ENCODE measurements at places on chromosomes 5 and 9.

DNA sequence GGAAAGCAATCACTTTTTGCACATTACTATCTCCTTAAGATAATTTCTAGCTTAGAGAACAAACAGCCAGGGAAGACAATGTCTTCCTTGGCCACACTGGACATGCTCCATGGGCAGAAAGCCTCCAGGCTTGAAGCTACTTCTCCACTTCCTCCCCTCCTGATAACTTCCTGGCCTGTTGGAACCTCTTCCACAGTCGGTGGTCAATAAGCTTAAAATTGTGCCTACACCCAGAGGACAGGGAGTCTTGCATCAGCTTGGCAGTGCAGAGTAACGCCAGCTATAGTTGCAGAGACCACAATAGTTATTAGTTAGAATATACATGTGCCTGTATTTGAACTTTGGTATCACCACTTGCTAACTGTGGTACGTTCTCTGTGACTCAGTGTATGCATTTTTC, 58.1 kb upstream of the ABCA1 start:
- DNase-seq = no peak

DNA sequence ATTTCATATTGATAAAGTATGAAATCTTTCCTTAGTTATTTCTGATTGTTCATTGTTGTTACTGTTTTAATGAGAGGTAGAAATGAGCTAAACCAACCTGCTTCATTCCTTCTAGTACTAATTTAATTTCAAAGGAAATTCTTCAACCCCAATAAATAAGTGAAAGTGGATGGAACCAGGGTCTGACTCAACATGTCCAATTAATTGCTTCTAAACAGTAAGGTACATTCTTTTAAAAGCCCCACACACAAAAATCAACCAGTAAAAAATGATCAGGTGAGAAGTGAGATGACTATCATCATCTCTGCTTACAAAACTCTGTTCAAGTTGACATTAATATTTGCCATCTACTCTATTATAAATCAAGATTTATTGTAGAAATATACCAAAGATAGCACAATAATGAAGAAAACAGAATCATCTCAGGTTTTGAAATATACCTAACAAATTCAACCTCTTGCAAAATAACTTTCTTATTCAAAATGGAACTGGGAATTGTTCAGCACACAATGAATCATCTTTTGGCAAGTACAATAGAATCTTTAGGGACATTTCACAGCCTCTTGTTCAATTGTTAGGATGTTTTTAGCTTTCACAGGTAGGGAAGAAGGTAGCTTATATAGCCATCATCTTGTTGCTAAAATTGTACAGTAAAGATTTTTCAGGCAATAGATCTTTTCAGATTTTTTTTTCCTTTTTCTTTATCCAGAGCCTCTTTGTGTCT, 114.5 kb downstream of the RPS23 start:
- DNase-seq = no peak

DNA sequence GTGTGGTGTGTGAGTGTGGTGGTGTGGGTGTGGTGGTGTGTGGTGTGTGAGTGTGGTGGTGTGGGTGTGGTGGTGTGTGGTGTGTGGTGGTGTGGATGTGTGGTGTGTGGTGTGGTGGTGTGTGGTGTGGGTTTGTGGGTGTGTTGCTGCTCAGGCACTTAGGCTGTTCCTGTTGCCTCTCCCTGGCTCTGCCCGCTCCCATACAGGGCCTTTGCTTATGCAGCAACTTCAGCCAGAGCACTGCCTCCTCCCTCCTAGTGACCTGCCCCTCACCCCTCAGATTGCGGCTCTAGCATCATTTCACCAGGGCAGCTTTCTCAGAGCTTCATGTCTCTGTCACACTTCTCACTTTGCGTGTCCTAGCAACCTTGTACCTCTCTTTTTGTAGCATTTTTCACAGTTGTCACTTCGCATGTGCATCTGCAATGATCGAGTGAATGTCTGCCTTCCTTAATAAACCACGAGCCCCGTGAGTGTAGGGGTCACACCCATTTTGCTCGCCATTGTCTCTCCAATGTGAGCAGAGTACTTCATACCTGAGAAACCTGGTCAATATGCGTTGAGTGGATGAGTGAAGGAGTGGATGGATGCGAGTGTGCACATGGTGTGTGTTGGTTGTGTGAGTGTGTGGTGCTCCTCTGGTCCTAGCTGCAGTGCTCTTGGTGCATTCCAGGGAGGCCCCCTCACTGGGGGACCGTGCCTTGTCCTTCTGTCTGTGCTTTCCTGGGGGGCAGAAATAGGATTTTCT, 167.9 kb upstream of the PANK3 start:
- DNase-seq = no peak

GRCh38 chr9:23830929-23831730, 5.1 kb upstream of the ELAVL2 start:
- no peak for DNase-seq

GRCh38 chr5:163434401-163434866, 3.0 kb upstream of the CCNG1 start:
- no peak for DNase-seq

DNA sequence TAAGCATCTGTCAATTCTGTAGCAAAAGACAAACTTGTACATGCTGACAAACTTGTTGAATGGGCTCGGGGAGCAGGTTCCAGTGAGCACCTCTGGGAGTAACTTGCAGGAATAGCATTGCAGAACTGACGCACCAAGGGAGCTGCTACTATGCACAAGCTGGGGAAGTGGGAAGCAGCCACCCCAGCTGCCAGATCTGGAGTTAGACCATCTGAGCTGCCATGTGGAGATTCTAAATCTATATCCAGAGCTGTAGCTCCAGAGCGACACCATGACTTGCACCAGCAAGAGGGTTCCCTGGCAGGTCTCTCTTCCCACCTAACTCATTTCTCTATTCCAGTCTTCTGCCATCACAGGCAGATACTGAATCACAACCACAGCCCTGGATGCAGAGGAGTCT, 346.0 kb upstream of the PANK3 start:
- no peak for DNase-seq

- no peak for DNase-seq
Observed at GRCh38 chr5:58764199-58764598, 181.3 kb downstream of the RAB3C start.

DNA sequence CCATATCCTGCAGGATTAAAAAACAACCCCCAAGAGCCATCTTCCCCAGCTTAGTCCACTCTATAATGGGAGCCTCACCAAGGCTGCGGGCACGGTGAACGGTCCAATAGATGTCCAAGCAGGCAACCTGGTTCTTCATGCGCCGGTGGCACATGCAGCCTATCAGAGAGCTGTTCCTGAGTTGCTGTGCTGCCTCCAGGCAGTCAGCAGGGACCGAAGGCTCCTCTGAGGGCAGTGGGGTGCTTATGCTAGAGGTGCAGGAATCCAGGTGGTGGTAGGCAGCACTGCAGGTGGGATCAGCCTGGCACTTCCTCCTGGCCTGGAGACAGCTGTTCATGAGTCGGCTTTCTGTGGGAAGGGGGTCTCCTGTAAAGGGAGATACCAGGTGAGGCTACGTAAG, 10.2 kb downstream of the GFRA3 start:
- no peak for DNase-seq

DNA sequence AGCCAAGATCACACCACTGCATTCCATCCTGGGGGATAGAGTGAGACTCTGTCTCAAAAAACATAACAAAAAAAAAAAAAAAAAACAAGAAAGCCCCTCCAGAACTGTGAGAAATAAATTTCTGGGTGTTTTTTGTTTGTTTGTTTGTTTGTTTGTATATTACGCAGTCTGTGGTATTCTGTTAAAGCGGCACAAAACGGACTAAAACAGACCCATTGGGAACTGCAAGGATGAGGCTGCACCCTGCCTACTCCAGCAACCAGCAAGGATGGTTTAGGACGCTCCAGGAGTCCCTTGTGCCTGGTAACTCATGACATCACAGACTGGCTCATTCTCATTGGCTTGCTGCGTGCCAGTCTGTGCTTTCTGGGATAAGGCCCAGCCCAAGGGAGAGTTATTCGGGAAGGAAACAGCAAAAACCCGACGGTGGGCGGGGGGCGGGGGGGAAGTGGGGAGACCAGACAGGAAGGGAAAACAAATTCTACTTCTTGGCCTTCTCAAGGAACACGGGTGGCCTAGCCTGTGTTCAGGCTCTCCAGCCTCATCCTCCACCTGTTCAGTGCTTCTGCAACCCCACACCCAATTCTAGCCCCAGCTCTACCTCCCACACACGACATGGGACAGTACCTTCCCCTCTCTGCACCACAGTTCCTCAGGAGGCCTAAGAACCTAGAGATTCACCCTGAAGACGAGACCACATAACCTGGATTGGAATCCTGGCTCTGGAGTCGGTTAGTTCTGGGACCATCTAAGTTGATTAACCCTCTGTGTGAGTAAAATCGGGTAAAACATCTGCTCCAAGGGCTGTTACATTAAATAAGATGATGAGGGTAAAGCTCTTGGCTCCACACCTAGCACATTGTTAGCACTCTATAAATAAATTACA, 2.8 kb downstream of the CD74 start:
- no peak for DNase-seq

DNA sequence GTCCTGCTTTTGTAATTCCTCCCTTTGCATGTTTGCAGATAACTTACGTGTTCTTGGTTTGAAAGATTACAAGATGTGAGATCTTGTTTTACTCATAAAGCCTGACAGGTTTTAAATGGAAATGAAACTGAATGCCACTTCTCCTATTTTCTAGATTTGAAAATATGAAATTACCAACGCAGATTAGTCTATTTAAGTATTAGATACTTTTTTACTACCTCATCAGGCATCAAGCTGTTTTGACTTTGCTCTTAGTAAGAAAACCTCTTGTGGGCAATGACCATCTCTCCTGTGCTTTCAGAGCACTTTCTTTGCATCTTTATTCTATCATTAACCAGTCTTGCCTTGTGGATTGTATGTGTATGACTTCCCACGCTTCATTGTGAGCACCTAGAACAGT, 3.5 kb downstream of the DMXL1 start:
- no peak for DNase-seq

GRCh38 chr5:73493421-73493820, 4.8 kb upstream of the BTF3 start:
- no peak for DNase-seq
